ENCODE measurements at places on chromosomes 5 and 9.

- DNase-seq, result no peak
Measured at GRCh38 chr5:112290691-112291090, 128.4 kb downstream of the EPB41L4A start.

DNA sequence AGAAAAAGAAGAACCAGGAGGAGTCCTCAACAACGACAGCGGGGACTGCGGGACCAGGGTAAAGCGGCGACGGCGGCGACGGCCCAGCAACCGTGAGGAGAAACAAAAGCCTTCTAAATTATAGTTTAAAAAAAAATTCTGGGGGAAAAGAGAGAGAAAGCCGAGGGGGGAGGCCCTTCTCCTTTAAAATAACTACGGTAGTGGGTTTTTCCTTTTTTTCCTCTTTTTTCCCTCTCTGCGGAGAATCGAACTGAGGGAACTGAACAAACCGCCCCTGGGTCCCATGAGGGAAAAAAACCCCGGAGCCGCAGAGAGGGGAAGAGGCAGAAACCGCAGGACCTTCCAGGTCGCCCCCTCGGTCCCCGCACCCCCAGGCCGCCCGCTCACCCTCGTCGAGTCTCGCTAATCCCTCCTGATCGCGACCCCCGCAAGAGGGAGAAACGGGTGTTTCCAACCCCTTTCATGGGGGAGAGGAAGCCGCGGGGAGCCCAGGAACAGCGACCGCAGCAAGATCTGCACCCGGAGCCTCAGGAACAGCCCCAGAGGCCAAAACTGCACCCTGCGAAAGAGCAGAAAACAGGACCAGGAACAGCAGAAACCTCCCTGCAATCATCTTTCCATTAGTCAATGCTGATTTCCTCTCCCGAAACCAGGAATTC, 453 bp downstream of the CPEB4 start:
- DNase-seq, result no peak

GRCh38 chr9:20623748-20624124, 1.4 kb upstream of the MLLT3 start:
- DNase-seq, result no peak

GRCh38 chr9:16619914-16620520, 250.5 kb downstream of the BNC2 start:
- DNase-seq, result no peak

GRCh38 chr5:93164690-93165089, 416.3 kb downstream of the NR2F1-AS1 start:
- DNase-seq, result no peak

DNA sequence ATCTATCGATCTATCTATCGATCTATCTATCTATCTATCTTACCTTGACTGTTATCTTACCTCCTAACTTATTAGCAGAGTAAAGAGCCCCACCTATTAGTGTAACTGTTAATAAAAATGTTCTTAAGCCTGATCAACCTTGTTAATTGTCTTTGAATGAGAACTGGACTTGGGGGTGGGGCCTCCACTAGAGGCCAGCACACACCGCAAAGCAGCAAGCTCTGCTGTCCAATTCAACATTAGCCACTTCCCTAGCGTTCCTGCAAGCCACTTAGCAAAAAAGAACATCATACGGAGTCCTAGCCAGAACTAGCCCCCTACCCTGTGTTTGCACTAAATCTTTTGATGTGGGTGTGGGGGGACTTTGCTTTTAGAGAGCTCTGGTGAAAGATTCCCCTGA, 515.8 kb downstream of the KDM4C start:
- no peak for DNase-seq

DNA sequence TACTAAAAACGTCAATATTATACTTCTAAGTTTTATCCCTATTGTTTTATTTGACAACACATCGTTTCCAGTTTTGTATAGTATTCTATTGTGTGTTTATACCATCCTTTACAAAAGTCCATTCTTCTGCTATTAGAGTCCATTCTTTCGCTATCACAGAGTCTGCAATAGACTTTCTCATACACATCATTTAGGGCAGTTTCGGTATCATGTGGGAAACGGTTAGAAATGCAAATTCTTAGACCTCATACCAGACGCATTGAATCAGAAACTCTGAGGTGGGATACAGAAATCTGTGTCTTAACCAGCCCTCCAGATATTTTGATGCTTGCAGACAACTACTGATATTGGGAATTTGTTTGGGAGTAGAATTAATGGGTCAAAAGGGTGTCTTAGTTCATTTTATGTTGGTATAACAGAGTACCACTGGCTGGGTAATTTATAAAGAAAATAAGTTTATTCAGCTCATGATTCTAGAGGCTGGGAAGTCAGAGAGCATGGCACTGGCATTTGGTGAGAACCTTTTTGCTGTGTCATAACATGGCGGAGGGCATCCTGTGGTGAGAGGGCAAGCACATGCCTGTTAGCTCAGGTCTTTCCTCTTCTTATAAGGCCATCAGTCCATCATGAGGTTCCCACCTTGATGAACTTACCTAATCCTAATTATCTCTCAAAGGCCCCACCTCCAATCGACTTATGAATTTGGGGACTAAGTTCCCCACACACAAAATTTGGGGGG, 21.1 kb downstream of the CARTPT start:
- DNase-seq, result no peak

- DNase-seq, result no peak
Measured at GRCh38 chr9:128206484-128206883, 3.3 kb downstream of the DNM1 start.

GRCh38 chr5:68086857-68087256, 128.7 kb upstream of the PIK3R1 start:
- DNase-seq, result no peak

DNA sequence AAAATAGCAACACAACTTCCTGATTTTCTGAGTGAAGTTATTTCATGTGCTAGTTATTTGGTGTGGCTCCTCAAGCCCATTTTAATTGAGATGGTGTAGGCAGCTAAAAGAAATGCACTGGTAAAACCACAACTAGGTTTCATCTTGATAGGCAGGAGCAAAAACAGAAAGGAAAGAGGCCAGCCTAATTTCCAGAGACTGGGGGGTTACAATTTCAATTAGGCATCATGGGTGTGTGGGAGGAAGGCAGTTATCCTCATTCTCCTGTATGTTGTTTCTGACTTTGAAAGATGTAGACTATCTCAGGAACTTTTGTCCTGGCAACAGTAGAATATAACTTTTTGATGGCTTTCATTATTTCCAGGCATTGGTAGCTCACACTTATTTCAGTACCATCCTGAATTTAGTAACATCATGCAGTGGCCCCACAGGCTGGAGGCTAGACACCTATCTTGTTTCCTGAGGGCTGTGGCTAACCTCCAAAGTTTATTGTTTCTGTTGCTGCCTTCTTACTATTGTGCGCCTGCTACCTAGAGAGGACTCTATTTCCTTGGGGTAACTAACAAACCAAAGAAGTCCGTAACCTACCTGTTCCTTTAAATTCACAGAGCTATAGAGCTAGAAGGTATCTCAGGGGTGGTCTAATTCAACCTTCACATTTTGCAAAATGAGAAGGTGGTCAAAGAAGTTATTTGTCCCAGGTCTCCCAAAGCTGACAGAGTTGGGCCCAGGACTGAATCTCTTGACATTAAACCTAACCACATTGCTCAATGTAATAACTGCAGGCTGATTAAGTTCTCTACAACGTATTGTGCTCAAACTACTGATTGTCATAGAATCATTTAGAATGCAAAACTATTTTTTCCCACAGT, 42.4 kb downstream of the FYB1 start:
- DNase-seq, result no peak

DNA sequence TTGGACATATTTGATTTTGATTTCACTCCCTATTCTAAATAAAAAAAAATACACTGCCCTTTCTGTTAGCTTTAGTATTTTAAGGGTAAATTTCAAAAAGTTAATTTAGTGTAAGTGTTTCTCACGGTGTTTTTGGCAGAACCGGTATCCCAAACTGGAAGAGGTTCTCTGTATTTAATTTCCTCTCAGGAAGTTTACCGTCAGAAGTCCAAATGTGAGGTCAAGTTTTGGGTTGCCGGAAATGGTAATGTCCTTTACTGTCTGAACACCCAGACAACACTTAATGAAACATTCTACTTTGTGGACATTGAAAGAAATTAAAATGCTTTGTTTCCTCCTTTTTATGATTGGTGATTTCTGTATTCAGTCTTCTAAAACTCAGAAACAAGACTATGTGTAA, 148.7 kb upstream of the CDKN2B start:
- DNase-seq, result no peak

GRCh38 chr9:121185774-121186403, 15.8 kb downstream of the RAB14 start:
- DNase-seq, result no peak

DNA sequence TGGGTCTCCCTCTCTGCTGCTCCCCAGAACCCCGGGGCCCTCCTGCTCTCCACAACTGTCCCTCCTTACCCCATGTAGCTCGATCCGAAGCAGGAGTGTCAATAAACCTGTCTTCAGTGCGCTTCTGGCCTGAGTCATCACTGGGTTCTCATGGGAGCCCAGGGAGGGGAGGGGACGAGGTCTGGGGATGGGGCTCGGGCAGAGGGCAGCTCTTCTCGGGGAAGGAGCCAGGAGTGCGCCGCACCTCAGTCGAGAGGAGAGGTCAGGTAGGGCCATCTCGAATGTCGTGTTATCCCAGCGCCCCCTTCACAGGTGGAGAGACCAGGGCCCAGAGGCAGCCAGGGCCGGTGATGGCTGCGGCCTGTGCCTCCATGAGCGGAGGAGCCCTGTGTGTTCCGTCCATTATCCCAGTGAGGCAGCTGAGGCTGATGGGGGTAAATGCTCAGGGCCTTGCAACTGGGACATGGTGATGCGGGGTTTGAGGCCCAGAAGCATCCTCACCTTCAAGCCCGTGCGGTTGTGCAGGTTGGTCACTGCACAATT, 52.1 kb downstream of the LRSAM1 start:
- no peak for DNase-seq

GRCh38 chr9:104758974-104759373, 5.0 kb upstream of the NIPSNAP3B start:
- no peak for DNase-seq

- DNase-seq, result no peak
Measured at GRCh38 chr5:135993335-135993879, 35.4 kb upstream of the TGFBI start.

DNA sequence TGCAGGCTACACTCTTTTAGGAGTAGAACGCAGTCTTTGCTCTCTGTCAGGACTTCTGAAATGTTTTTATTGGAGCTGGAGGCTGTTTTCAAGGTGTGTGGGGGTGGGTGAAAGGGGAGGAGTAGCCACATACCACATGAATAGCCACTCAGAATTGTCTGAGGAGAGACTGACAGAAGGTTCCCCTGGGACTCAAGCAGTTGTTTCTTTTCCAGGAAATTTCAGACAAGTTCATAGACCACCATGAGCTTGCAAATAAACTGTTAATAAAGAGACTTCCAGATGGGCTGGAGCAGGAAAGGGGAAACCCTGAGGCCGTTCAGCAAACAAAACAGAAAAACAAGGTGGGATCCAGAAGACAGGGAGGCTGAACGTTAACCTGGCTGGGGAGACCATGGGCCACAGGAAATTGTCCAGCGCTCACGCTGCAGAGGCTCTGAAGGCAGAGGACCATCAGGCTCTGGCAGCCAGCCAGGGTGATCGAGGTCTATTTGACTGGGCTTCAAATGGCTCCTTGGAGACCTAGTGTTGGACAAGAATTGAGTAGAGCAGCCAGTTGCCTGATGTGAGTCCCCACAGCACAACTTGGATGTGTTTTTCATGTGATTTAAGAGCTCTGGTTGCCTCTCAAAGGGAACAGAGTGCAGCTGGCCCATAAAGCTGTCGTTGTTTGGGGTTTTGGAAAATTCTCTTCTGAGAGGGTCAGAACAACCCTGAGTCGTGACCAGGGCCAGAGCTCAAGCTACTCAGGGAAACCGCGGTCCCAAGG, 159.2 kb upstream of the RAI14 start:
- DNase-seq, result no peak

- DNase-seq, result no peak
Measured at GRCh38 chr5:115341745-115342144, 45.3 kb upstream of the CCDC112 start.

DNA sequence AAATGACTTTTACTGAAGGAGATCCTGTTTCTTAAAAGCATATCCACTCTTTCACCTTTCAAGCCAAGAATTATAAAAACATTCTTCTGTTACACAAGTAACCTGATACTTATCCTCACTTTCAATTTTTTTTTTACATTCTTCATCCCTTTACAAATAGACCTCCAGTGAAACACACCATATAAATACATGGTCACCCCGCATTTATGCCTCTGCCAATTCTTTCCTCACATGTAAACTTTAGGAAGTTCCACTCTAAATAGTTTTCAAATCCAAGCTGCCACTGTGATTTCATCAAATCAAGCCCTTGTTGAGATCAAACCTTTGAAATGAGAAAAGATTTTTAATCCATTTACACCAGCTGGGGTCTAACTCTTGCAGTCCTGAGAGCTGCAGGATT, 40.0 kb downstream of the GAS1 start:
- DNase-seq, result no peak

DNA sequence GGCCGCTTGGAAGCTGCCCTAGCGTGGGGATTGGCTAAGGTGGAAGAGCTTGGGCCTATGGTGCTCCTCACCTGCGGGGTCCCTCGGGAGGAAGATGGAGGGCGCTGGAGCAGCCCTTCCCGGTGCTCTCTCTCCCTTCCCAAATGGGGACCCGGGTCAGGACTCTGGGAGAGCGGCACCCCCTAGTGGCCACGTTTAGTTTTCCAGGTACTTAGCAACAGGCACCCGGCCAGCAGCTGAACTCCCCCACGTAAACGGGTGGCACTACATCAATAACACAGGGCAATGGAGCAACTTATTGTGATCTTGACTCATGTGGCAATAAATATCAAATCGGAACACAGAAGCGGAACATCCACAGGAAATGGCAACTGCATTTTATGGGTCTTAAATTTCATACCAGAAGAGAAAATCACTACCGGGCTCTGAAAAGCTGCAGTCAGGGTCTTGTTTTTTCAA, 316.6 kb downstream of the AGTPBP1 start:
- no peak for DNase-seq

DNA sequence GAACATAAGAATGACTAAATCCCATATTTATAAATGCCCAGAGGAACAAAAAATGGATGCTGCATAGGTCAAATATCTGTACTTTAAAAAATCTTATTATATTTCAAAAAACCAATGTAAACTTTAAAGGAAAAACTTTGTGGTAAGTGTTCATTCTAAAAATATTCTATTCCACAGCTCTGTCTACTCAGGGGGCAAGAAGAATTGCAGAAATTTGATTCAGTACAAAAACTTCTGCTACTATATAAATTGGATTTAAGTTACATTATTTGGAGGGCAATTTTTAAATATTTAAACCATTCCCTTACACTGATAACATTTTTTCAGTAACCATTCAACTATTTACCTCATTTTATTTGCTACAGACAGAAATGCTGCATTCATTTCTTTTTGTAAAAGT, 32.1 kb downstream of the NFIB start:
- no peak for DNase-seq

DNA sequence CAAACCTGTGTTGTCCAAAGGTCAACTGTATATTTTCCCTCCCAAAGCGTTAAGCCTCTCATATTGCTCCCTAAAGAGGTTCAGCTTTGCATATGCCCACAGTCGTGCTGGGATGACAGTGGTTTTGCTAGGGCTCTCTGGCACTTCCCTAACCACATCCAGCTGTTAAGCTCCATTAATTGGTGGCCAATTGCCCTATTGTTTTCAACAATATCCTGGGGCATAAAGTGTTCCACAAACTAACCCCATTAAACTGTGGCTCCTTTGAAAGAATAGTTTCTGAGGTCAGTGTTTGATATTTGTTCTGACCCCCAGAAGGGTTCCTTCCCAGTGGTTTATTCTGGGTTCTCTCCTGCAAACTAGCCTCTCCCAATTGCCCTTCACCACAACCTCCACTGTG, 194.5 kb downstream of the HSD17B3 start:
- no peak for DNase-seq

Data from activated CD4-positive, alpha-beta T cell treated with anti-CD3 and anti-CD28 coated beads, Interleukin-2, amount 50 U/mL, for 4 hours (primary cell).